HS-27A (cell line): ENCODE measurements at places on chromosomes 12 and 14.

- DNase-seq: no peak
Measured at GRCh38 chr14:47744155-47744554, 68.8 kb upstream of the MDGA2 start.

DNA sequence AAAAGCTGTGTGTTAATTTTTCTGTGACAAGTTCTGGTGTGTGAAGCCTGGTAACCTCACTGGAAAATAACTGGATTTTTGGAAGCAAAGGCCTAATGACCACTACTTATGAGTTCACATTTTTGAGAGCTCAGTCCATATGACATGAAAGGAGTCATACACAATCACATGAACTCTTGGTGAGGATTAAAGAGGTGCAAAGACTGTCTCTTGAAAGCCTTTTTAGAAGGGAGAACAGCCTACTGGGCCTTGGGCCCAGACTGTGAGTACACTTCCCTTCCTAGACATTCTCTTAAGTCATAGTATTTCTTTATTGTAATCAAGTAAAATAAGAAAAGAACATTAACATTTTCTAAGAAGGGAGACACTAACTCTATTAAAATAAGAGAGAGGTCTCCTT, 176.1 kb downstream of the BCAT1 start:
- DNase-seq: no peak

DNA sequence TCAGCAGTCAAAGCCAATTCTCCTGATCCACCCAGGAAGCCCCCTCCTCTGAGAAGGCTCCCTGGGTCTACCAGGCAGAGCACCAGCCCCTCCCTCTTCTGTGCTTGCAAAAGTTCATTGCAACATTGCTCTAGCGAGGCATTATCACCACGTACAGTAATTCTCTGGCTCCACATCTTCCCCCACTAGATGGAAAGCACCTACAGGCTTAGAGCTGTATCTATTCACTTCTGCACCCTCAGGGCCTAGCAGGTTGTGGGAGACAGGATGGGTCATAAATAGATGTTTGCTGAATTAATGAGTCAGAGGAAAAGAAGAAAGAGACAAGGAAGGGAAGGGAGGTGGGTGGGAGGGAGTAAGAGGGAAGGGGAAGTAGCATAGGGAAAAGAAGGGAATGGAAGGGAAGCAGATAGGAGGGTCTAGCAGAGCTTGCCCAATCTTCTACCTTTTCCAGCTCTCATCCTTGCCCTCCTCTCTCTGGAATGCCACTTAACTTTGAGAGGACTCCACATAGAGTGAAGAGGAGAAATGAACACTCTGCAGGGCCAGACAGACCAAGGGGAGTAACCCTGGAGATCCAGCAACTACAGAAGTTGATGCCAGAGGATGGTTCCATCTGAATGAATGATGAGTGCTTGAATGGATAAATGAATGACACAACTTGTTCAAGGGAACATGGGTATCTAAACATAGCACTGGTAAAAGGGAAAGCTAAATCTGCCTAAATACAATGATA, 42.0 kb upstream of the NT5DC3 start:
- DNase-seq: no peak

DNA sequence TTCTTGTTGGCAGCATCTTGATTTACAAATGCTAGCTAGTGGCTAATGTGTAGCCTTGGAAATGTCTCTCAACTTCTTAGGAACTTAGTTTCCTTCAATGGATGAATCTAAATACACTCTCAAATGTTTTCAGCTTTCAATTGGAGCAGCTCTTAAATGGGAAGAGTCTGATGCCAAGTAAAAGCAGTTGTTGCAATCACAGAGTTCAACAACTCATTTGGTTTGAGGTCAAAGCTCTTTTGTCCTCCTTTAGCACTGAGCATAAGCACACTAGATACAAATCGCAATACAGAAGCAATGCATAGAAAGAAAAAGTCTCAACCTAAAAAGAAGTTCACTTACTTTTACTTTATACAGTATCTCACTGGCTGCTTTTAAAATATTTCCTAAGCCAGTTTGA, 986.1 kb upstream of the FLRT2 start:
- no peak for DNase-seq

- no peak for DNase-seq
Measured at GRCh38 chr12:46377678-46378077, 5.1 kb upstream of the SLC38A2 start.

- no peak for DNase-seq
Measured at GRCh38 chr12:21884936-21885335, 56.3 kb downstream of the ABCC9 start.

- no peak for DNase-seq
Measured at GRCh38 chr14:90666571-90666970, 149.7 kb downstream of the TTC7B start.

- DNase-seq: no peak
Measured at GRCh38 chr14:80186301-80186800, 25.0 kb downstream of the DIO2 start.
